ENCODE measurements at places on chromosomes 1 and 21.

GRCh38 chr21:32940079-32941014, 85.4 kb upstream of the OLIG2 start:
- DNase-seq = no peak

GRCh38 chr1:27598295-27598687, 5.7 kb downstream of the AHDC1 start:
- DNase-seq = peak; percentile 39

DNA sequence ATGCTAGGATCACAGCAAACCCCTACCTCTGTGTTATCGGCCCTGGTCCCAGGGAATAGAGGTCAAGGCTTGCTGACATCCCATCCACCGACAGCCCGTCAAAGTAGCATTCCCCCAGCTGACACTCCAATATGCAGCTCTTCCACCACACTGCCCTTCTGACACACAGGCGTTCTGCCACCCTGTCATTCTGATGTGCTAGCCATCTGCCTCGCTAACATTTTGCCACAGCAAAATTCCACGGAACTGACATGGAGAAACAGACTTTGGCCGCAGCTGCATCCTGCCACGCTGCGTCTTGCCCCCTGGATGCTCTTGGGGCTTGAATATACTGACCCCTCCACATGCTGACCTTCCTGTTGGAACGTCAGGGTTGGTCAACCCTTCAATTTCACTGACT, 163.2 kb upstream of the CSF3R start:
- no peak for DNase-seq

DNA sequence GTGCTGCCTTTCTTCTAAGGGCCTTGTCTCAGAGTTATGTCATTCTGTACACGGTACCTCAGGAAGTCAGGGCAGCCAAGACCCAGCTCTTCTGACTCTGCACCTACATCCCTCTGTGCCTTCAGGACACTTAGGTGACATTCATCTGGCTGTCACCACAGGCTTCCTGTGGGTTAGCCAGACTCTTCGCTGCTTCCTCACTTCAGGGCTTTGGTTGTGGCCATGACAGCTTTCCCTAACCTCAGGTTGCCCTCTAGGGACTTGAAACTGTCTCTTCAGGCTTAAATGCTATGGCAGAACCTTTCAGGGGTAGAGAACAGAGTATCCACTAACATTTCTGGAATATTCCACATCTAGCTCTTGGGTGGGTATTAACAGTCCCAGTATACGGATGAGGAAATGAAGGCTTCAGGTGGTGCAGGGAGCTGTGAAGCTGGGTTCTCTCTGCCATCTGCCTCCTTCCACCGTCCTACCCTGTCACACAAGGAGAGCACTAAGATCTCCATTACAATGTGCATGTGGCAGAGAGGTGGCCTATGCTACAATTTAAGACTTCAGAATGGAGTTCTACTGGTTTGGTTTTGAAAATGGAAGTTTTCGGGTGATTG, 9.9 kb downstream of the TSSK3 start:
- no peak for DNase-seq

GRCh38 chr1:162003061-162003829, 20.4 kb downstream of the OLFML2B start:
- DNase-seq = peak; percentile 60

DNA sequence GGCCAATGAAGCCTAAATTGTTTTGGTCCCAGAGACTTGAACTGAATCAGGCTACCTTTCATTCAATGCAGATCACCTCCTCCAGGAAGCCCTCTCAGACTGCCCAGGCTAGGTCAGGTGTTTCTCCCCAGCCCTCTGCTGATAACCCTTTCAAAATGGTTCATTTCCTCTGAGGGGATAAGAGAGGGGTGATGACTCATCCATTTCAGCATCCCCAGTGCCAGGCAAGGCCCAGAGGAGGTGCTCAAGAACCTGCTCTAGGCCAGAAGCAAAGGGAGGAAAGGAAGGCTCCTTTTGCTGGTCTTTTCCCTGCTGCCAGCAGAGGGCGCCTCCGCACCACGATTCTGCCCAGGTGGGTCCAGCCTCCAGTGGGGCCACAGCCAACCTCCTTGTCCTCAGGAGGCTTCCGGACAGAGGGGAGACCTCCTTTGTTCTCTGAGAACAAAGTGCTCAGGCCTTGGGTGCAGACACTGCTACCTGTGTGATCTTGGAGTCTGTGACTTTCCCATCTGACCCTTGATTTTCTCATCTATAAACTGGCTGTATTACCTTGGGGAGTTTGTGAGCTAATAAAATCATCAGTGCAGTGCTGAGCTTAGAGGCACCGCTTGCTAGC, 45.3 kb upstream of the ARHGEF10L start:
- no peak for DNase-seq

DNA sequence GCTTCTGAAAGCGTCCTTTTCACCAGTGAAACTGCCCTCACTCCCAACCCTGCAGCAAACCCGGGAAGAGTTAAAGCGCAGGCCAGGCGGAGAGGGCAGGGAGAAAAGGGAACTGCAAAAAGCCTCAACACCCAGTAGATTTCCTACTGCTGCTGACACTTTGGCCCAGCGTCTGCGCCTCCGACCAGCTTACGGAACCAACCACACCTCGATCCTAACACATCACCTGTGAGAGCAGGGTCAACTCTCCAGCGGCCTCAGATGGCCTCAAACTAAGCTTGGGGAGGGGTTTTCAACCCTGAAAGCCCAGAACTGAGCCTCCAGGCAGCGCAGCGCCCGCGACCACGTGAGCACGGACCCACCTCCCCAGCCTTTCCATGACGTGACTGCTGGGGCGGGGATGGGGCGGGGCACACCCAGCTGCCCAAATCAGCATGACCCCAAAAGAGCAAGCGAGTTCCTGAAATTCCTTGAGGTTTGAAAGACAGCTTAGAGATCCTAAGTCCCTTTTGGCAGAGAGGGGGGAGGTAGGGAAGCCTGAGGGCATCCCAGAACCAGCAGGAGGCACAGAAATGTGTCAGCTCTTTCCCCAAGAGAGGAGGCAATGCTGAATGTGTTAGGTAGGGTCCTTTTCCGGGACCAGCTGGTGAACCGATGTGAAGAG, 59.1 kb downstream of the ITPKB start:
- DNase-seq = peak; percentile 91

DNA sequence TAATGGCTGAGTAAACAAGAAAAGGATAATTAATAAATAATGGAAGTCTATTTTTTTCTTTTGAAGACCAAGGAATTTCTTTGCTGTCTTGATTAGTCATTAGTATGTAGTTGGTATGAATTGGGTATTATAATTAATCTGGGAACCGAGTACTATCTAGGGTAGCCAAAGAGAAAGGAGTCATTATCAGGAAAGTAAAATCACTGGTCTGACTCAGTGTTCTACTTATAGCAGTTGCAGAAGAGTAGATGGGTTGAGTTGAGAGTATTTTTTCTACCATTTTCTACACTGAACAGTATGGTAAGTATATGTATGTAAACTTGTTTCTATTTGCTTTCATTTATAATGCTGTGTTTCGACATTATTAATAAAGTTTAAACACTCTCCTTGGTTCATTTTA, 26.6 kb downstream of the CDC14A start:
- DNase-seq = no peak

DNA sequence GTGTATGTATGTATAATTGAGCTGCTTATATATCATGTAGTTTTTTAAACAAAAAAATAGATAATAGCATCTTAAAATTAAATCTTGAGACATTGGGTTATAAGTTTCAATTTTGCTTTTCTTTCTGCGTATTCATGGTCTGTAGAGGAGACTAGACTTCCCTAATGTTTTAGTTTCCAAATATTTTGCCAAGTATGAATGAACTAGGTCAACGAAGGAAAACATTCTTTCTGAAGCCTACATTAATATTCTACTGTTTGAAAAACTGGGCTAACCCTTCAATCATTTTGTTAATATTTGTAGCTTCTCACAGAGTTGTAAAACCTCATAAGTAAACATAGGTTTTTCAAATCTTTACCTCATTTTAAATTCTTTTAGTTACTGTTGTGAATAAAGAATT, 592.7 kb downstream of the USP25 start:
- DNase-seq = no peak

- no peak for DNase-seq
These were observed 250.2 kb upstream of the FGGY start for GRCh38 chr1:59046730-59047157.

DNA sequence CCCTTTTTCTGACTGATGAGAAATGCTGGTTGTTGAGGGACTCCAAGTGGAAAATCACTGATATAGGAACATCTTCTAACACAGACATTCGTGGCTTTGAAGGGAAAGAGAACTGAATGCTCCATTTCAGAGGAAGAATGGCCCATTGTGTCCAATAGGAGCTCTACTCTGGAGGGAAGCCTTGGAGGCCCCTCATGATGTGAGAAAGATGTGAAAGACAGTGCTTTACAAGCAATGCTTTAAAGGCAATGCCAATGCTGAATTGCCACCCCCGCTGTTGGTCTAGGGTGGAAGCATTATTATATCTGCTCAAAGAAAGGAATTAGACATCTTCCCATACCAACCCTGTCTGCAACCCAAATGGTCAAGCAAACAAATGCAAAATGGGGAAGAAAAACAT, 13.7 kb downstream of the NMNAT2 start:
- DNase-seq = no peak

DNA sequence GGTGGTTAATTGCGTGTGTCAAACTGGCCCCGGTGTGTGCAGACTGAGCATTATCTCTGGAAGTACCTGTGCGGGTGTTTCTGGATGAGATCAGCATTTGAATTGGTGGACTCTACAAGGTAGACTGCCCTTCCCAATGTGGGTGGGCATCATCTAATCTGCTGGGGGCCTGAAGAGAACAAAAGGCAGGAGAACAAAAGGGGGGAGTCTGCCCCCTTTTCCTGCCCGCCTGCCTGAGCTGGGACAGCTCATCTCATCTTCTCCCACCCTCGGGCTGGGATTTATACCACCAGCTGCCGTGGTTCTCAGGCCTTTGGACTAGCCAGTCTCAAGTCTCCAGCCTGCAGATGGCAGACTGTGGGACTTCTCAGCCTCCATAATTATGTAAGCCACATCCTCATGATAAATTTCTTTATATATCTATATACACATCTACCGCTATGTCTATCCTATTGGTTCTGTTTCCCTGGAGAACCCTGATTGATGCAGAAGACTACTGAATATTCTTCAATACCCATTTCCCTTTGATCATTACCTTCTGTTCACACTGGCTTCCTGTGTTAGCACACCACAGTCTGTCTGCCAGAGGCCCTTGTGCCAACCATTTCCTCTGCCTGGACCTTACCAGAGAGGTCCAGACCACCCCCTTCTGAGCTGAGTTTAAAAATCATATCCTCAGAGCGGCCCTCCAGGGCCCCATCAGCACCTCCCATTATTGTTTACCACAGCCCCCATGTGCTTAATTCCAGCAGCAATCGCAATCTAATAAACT, 25.2 kb downstream of the RCAN1 start:
- no peak for DNase-seq

DNA sequence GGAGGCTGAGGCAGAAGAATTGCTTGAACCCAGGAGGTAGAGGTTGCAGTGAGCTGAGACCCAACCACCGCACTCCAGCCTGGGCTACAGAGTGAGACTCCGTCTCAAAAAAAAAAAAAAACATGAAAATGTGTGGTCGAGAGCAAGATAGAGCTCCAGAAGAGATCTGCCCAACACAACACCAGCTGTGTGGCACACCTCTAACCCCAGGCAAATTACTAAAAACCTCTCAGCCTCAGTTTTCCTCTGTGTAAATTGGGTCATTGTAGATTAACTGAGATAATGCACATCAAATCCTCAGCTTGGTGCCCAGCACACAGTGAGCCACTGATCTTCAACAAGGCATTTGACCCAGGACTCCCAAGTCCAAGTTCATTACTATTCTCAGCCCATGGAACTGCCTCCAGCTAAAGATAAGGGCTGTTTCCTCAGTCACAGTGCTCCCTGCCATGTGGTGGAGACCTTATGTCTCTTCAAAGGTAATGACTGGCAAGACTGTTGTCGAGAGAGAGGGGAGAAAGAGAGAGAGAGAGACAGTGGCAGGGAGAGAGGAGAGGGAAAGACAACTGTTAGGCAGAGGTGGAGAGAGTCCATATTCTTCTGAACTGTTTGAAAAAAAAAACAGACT, 58.1 kb downstream of the PTP4A2 start:
- DNase-seq = no peak

GRCh38 chr1:168786476-168787330, 57.7 kb upstream of the DPT start:
- DNase-seq = no peak

DNA sequence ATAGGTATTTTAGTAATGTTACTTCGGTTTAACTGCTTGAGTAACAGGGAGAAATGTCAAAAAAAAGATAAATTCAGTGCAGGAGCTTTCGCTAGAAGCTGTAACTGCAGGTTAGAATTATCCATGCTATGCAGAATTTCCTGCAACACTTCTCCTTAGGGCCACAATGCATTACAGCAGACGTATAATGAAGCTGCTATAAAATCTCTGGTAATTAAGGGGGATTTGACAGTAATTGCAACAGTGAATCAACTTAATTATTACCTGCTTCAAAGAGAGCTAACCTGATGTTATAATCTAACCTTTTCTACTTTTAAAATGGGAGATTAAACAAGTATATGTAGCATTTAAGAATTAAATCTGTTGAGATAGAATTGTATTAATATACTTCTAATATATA, 92.6 kb downstream of the ATG4C start:
- DNase-seq = no peak

DNA sequence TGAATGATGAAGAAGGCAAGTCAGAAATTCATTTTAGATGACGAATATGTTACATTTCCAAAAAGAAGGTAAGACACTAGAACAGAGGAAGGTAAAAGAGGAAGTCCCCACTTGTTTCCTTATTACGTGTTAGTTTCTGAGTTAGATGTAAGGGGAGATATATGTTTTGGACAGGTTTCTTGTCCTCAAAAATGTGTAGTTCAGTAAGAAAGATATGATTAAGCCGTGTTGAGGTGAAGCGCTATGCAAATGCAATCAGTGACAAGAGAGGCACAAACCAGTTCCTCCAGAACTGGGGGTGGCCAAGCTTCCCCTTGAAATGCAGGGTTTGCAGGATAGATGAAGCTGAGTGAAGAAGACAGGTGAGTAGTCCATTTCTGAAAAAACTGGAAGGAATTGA, 293.3 kb upstream of the RUNX1 start:
- no peak for DNase-seq

GRCh38 chr1:167693425-167694045, 28.2 kb upstream of the MPZL1 start:
- no peak for DNase-seq

DNA sequence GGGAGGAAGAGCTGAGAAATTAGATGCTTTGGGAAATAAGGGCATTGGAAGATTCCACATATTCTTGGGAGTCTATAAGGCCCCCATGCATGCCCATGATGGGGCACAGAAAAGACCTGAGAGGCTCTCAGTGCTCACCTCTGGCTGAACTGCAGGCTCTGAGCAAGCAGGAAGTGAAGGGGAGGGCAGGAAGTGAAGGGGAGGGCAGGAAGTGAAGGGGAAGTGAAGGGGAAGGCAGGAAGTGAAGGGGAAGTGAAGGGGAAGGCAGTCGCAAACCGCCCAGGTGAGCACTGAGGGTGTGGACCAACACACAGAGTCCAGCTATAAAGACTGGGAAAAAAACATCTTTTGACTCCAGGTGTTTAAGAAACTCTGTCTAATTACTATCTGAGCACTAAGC, 3.5 kb downstream of the KRTAP10-9 start:
- DNase-seq = no peak
